NCI-H345 (cell line): ENCODE measurements at places on chromosomes 2 and 18.

DNA sequence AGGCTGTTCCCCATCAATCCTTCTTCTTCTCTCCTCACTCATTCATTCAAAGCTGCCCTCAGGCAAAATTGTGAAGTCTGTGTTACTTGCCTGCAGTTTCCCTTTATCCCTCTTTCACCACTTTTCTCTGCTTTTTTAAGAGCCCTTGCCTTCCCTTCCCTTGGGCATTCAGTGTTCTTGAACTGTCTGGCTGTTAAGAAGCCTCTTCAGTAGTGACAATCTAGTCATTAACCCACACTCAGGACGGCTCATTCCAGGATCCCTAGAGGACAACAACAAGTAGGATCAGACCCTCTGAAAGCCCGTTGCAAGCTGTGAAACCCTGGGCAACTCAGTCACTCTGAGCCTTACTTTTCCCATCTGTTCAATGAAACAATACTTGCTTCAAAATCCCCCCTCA, 615.7 kb downstream of the EPHA4 start:
- DNase-seq = no peak

GRCh38 chr2:218711550-218711929, 905 bp downstream of the TTLL4 start:
- no peak for DNase-seq

- no peak for DNase-seq
These were observed 3.3 kb downstream of the PAX3 start for GRCh38 chr2:222295368-222296062.

GRCh38 chr2:218859988-218860831, 605 bp downstream of the WNT6 start:
- DNase-seq = no peak

GRCh38 chr2:8571301-8571791, 110.5 kb upstream of the ID2 start:
- no peak for DNase-seq

DNA sequence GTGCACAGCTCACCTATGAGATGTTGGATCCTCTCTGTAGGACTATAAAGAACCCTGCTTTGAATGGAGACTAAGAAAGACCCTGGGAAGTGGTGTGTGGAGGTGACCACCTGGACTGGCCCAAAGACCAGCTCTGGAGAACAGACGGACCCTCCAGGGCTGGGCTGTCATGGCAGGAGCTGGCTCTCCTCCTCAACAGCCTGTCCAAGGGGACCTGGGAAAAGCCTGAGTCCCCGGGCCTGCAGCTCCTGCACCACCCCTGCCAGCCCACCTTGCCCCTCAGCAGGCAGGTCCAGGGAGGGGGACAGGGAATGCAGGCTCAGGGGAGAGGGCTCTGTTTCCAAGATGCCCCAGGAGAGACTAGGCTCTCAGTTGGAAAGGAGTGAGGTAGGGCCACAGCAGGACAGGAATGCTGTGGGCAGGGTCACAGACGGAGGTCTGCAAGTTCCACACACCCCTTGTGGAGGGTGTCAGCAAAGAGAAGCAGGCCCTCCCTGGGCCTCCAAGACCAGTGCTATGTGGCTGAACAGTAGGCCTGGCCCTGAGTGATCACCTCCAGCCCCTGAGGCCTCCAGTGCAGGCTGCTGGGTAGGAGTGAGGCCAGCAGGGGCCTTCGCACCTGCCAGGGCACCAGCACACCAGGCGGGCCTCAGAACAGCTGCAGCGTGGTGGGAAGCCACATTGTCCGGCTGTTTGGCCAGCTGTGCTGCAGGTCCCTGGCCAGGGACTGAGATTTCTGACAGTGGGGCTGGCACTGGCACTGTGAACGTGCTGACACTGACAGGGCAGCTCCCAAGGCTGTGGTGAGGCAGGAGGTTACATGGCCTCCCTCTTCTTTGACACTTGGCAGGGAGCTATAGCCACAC, 86.4 kb upstream of the OTOS start:
- peak; percentile 33 for DNase-seq

DNA sequence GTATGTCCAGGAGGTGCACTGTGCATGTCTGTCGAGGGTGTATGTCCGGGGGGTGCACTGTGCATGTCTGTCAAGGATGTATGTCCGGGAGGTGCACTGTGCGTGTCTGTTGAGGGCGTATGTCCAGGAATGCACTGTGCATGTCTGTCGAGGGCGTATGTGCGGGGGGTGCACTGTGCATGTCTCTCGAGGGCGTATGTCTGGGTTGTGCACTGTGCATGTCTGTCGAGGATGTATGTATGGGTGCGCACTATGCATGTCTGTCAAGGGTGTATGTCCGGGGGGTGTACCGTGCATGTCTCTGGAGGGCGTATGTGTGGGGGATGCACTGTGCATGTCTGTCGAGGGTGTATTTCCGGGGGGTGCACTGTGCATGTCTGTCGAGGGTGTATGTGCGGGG, 249.3 kb upstream of the MYT1L start:
- DNase-seq = no peak

DNA sequence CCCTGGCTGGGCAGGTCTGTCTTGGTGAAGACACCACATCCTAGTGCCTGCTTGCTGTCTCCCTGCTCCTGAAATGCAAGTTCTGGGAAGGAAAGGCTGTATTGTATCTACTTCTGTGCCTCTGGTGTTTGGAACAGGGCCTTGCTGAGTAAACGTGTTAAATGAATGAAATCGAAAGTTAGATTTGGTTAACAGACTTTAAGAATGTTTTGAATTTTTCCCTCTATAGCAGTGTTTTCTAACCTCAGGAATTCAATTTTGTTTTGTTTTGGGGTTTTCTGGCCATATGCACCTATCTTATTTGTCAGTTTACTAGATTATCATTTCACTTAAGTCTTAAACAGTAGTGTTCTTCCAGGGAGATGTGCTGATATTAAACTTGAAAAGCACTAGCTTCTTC, 20.7 kb downstream of the FARP2 start:
- DNase-seq = no peak

GRCh38 chr18:61722247-61722646, 170.6 kb downstream of the RNF152 start:
- DNase-seq = no peak

DNA sequence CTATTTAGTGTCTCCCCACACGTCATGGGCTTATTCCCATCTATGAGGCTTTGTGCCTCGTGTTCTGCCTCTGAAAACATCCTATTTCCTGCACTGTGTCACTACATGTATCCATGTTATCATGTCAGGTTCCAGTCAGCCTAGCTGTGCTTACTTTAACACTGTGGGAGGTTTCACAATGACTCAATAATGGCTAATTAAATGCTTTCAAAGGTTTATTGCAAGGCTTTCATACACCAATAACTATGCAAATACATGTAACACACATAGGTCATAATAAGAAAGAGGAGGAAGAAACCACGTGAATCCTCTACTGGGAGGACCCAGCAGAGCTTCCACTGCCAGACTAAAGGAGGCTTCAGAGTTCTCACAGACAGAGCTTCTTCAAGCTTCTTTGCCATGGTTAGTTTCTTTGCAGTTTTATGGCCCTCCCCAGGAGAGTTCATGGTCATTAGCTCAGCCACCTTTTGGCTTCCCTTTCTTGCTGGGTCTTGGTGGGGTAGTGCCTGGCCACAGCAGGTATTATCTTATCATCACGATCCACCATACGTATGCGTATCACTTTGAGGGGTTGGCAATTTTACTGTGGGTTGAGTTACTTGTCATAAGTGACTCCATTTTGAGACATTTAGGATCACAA, 5.1 kb upstream of the COLEC12 start:
- DNase-seq = no peak

- no peak for DNase-seq
These were observed 224.4 kb upstream of the SMAD2 start for GRCh38 chr18:48154828-48155227.

GRCh38 chr2:23107327-23107941, 277.5 kb upstream of the KLHL29 start:
- no peak for DNase-seq

DNA sequence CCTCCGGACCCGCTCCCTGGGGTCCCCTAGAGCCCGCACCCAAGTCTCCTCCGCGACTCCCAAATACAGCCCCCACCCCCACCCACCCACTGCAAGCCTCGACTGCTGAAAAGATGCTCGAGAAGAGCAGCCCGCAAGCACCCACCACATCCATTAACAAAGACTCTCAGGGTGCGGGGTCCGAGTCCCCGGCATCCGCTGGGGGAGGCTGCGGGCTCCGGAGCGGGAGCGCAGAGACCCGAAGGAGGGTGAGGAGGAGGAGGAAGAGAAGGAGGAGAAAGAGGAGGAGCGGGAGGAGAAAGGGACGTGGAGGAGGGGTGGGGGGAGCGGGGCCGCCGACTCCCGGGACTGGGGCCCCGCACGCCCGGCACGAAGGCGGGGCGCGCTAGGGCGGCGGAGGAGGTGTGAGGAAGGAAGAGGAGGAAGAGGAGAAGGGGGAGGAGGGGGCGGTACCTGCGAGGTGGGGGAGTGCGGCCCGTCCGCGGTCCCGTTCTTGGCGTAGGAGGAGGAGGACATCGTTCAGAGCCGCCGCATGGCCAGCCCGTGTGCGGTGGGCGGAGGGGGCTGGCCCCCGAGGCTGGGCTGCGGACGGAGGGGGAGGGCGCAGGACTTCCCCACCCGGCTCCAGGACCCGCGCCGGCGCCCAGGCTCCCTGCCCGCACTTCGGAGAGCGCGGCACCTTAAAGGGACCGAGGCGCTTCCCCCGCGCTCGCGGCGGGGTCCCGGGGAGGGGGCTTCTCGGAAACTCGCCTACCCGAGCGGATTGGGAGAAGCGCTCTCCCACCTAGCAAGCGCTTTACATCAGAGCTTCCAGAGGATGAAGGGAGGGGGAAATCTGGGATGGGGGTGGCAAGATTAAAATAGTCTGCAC, at the start of gene CACNB4:
Gene CACNB4, minus strand, starts transcription at position 549 of the 871 bp plus-strand sequence.
- no peak for DNase-seq

GRCh38 chr2:133755480-133756300, 187.4 kb upstream of the NCKAP5 start:
- DNase-seq = no peak

DNA sequence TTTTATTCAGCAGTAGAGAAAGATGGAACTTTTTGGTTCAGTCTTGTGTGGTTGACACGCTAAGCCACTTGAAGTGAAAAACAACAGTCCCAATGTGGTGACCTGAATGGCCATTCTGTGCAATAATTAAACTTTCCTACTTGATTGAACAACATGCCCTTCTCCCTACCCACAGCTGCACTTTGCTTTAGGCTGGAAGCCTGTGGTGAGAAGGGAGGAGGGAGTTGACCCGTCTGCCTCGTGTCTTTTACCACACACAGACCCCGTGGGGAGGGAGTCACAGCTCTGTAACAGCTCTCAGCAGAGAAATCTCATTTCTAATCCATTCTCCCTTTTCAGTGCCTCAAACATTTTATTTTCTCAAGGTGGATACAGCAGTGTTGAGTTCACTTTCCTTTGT, 138.2 kb upstream of the PKDCC start:
- DNase-seq = no peak

DNA sequence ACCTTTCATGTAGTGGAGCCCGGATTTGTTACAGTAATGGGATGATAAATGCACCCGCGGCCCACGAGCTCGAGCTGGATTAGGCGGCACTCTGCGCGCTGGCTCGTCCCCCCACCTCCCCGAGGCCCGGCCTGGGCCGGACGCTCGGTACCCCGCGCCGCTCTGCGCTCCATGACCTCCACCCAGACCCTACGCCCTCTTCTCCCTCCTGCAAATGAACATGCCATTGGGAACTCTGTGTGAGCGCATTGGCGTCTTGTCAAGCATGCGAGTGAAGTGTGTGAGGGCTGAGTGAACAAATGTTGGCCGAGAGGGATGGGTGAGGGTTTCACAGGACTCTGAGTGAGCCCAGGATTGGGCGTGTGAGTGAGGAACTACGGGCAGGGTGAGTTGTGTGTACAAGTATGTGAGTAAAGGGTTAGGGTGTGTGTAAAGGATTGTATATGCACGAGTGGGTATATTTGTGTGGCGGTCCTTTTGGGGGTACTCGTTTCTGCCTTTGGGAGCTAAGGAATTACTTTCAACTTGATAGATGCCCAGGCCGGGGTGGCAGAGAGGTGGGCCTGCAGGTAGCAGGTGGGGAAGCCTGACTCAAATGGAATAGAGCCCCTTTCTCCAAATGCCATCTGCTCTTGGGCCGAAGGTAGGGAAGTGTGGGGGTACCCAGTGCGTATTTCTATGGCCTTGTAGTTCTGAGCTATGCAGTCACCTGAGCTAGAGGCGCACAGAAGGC, 2.9 kb upstream of the EN1 start:
- no peak for DNase-seq

GRCh38 chr2:73373344-73373743, 12.3 kb upstream of the ALMS1 start:
- no peak for DNase-seq

GRCh38 chr2:67320861-67321587, 76.1 kb upstream of the ETAA1 start:
- DNase-seq = no peak

DNA sequence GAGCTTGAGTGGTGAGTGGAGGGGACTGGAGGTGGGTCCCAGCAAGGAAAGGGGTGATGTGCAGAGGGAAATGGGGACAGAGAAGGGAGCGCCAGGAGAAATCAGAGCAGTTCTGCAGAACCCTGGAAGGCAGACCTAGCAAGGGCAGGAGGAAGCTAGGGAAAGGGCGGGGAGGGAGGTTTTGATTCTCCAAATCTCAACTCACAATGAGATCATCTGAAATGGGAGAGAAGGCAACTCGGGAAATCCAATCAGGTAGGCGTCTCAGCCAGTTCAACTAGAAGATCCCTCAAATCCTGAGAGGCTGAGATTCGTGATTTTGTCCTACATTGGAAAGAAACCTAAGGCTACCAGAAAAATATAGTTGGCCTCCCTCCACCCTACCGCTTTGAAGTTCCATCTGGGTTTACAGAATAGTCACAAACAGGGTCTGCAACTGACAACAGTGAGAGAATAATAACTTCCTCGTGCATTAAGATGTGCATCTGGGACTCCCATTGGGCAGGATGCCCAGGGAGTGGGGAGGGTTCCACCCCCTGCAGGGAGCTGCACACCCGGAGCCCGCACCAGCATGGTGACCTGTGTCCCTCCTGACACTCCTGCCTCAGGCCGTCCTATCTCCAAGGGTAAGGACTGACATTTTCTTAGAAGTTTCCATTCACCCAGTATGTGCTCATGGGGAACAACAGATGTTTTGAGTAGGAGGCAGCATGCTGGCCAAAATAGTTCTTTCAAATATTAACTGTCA, 113.3 kb upstream of the ODC1 start:
- DNase-seq = no peak

GRCh38 chr18:23058746-23059415, 76.4 kb upstream of the CABLES1 start:
- DNase-seq = no peak

DNA sequence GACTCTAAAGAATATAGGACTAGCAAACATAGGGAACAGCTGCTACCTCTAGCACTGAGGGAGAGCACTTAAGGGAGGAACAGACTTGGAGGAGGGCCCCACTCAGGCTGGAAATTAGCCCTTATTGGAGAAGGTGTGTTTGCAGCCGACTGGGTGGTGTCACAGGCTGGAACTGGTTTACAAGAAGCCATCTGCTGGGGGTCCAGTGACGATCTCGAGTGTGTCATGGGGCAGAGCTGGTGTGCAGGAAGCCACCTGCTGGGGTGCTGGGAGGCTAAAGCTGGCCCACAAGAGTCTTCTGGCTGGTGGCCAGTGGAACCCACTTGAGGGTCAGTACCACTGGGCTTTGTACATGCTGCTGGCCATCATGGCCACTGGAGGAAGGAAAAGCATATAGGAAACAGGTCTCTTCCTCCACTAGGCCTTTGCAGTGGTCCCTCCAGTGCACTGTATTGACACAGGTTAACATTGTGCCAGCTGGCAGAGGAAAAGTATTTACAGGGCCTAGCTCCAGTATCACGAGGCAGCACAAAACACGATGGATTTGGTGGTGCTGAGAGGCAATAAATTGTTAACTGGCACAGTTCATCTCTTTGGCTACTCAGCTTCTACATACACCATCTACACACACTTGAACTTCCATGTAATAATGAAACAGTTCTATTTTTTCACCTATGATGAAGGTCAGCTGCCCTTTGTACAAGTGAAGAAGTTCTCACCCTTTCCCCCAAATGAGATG, 43.6 kb downstream of the MAP3K20 start:
- DNase-seq = peak; percentile 8
